ENCODE measurements at places on chromosomes 1 and 21.
A peak's percentile ranks its signal among the peaks of the same experiment; 100 is the strongest.

GRCh38 chr1:118262865-118263264, 77.8 kb upstream of the SPAG17 start:
- DNase-seq, result no peak

- DNase-seq, result no peak
Observed at GRCh38 chr1:27489501-27489972, 430 bp downstream of the WASF2 start.

DNA sequence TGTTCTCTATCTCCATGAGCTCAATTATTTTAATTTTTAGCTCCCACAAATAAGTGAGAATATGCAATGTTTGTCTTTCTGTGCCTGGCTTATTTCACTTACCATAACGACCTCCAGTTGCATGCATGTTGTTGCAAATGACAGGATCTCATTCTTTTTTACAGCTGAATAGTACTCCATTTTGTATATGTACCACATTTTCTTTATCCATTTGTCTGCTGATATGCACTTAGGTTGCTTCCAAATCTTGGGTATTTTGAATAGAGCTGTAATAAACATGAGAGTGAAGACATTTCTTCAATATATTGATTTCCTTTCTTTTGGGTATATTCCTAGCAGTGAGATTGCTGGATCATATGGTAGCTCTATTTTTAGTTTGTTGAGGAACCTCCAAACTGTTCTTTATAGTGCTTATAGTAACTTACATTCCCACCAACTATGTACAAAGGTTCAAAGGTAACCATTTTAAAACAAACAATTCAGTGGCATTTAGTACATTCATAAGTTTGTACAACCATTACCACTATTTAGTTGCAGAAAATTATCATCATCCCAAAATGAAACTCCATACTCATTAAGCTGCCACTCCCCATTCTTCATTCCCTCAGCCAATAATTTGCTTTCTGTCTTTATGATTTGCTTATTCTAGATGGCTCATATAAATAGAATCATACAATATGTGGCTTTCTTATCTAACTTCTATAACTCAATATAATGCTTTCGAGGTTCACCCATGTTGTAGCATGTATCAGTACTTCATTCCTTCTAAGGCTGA, 255.9 kb upstream of the NFIA start:
- DNase-seq, result no peak

DNA sequence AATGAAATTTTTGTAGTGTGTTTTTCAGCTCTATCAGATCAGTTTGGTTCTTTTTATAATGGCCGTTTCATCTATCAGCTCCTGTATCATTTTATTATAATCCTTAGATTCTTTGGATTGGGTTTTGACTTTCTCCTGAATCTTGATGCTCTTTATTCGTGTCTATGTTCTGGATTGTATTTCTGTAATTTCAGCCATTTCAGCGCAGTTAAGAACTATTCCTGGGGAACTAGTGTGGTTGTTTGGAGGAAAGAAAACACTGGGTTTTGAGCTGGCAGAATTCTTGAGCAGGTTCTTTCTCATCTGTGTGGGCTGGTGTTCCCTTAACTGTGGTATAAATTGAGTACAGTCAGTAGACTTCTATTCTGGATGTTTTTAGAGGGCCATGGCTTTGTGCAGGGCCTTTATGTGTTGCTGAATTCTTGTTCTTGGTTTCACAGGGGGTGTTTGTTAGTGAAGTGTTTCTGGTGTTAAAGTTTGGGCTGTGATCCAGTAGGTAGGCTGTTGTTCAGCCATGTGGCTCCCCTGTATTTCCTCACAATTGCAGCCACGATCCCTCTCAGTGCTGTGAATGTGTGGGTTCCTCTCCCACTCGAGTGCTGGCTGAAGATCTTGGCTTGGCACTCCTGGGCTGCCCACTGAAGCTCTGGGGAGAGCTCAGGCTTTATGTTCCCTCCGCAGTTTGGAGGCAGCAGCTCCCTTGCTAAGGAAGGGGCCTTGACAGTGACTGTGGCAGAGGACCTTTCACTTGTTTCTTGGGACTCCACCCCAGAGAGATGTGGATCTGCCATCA, 56.0 kb upstream of the CCDC190 start:
- DNase-seq, result no peak

GRCh38 chr1:193462629-193463320, 276.4 kb upstream of the B3GALT2 start:
- no peak for DNase-seq

GRCh38 chr1:90795431-90795830, 78.3 kb upstream of the BARHL2 start:
- DNase-seq, result no peak

DNA sequence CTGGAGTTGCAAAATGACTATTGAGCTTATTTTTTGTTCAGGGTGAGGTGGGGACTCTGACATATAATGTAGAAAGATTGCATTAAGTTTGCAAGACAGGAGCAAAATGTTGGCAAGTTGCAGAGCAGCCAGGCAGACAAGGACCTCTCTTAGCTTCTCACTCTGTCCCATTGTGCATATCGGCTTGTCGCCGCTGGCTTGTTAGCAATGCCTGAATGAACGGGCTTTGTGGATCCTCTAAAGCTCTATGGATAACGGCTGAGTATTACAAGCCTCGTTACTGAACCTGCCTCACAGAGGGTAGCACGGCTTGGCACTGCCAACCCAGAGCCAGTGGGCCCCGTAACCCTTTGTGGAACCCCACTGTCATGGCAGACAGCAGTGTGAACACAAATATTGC, 68.4 kb downstream of the TNR start:
- DNase-seq, result no peak

DNA sequence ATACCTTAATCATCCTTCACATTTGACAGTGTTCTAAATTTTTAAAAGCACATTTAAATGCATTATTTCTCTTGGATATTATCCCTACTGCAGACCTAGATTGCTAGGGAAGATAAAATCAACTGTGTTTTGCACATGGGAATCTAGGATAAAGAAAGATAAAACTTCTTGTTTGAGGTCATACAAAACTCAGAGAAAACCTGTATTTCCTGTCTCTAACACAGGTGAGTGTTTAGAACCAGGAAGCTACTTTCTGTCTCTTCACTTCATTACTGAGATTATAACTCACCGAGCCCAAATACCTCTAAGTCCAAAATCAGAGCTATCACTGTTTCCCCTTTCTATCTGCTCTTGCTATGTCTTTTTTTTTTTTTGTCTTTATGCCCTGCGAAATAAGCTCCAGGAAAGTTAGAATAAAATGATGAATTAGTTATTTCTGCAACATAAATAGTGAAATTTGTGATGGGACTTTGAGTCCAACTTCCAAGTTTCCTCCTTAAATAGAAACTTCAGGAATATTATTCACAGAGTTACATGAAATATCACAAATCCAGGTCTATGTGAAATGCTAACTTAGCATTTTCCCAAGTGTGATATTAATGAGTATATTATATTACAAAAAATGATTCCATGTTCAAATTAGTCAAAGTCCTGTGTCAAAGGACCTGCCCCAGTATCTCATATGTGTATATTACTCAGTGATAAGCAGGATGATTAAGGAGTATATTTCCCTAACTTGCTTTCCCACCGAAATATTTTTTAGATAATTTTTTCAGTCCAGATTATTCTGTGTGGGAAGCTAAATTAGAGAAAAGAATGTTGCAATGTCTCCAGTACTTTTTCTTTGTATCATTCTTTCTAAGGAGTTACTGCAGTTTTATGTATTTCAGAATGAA, 226.4 kb downstream of the PLA2G4A start:
- no peak for DNase-seq

- no peak for DNase-seq
Observed at GRCh38 chr21:33839167-33839716, 76.4 kb downstream of the ATP5PO start.

- DNase-seq, result peak; percentile 9
Observed at GRCh38 chr1:87867626-87868025, 538.9 kb downstream of the LMO4 start.

DNA sequence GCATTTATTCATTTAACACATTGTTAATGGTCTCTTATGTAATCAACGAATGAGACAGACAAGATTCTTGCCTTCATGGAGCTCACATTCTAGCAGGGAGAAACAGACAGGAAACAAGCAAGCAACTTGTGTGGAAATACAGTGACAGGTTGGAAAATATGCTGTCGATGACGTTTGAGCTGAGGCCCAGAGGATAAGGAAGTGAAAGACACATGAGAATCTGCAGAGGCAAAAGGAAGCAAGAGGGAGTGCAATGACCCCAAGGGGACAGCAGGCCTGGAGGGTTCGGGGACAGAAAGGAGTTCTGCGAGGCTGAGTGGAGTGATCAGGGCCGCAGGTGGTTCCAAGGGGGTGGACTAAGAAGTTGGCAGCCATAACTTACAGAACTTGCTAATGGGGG, 60.6 kb upstream of the AKT3 start:
- peak; percentile 80 for DNase-seq

- no peak for DNase-seq
Observed at GRCh38 chr21:31349208-31349607, 5.1 kb upstream of the TIAM1 start.

Data from inflammatory macrophage treated with lipopolysaccharide for 4 hours (primary cell).